ENCODE measurements at places on chromosomes 6 and 20. TPM values are rescaled to one million over a fixed set of nuclear protein-coding genes. Genes with fewer than 3 reads are reported as not detected.

CRISP2 gene
- total RNA-seq, result 0.50 TPM

MLIP gene
- total RNA-seq, result not detected

ZBTB12 gene
- total RNA-seq, result 14.9 TPM

SYNDIG1 gene
- total RNA-seq, result 7.4 TPM

C4A gene
- 2.4 TPM for total RNA-seq

UST gene
- total RNA-seq, result 33.0 TPM

GRCh38 chr6:130931683-130932082, 104.5 kb downstream of the SMLR1 start:
- DNase-seq, result no peak

DNA sequence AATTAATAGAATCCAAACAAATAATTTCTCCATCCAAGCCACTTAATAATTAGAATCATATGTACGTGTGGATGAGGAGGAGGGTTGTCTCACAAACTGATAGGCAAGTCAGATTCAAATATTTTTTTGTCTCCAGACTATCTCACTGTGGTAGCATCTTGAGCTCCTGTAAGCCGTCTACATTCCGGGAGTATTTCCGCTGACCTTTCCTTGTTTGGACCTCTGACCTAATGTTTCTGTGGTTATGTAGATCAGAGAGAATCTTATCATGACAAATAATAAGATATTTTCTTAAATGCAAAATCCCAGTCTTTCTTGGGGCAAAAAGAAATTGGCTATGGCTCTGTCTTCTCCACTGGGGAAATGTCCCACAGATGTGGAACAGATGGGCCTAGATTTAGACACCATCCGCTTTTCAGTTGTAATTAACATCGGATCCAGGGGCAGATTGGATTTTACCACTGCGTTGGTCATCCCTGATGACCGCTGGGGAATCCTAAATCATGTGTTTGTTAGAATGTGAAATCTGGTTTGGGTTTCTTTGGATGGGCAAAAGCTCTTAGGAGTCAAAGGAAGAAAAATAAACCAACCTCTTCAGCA, 197.1 kb upstream of the RIN2 start:
- no peak for DNase-seq

DNA sequence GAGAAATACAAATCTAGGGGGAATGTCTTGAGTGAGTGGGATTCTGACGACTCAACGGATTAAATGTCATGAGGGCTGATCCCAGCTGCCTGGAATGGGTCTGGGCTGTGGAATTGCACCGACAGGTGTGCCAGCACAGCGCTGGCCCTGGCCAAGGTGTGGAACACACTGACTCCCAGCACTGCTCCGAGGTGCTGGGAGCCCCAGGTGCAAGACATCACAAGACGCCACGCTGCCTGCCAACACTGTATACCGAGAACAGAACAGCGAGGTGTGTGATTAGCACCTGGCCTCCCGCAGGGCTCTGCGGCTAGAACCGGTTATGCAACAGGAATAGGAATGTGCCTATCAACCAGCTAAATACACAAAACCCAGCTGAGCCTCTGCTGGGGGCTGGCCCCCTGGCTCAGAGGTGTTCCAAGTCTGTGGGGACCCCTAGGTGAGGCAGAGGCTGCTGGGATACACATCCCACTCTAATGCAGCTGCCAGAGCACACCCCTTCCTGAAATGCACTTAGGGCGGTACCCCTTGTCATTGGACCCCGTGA, 24.8 kb upstream of the APMAP start:
- peak; percentile 60 for DNase-seq

DNA sequence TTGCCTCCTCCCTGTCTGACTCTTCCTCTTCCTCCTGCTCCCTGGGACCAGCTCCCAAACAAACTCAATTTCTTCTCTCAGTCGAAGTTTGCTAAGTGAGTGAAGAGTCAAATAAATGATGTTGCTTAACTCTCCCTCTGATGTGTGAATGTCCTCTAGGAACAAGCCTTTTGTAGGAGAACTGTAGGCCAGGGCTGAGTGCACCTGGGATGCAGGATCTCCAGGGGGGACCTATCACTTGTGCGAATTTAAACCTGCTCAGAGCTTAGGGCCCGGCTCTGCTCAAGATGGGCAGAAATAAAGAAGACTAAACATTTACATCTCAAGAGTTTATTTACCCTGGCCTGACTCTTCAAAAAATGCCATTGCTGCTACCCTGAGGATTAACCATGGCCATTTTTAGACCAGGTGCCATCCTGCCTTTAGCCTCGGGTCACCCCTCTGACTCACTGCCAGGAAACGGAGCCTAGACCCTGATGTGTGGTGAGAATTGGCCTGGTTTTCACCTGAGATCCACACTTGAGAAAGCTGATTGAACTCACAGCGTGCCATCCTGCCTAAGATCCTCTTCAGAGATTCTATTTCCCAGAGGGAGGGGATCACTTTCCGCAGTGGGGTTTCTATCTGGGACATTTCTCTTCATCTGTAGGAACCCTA, 63.6 kb upstream of the CD93 start:
- no peak for DNase-seq

DNA sequence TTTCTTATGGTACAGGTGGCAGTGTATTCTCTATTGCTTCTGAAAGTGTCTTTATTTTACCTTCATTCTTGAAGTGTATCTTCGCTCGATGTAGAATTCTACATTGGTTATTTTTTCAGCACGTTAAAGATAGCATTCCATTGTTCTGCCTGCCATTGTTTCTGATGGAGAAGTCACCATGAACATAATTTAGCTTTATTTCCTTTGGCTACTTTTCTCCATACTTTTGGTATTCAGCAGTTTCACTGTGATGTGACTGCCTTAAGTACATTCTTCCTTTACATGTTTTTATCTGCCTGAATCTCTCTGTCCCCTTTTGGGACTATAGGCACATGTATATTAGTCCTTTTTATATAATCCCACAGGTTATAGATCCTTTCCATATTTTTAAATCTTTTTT, 19.0 kb downstream of the ZNF133 start:
- DNase-seq, result no peak

DNA sequence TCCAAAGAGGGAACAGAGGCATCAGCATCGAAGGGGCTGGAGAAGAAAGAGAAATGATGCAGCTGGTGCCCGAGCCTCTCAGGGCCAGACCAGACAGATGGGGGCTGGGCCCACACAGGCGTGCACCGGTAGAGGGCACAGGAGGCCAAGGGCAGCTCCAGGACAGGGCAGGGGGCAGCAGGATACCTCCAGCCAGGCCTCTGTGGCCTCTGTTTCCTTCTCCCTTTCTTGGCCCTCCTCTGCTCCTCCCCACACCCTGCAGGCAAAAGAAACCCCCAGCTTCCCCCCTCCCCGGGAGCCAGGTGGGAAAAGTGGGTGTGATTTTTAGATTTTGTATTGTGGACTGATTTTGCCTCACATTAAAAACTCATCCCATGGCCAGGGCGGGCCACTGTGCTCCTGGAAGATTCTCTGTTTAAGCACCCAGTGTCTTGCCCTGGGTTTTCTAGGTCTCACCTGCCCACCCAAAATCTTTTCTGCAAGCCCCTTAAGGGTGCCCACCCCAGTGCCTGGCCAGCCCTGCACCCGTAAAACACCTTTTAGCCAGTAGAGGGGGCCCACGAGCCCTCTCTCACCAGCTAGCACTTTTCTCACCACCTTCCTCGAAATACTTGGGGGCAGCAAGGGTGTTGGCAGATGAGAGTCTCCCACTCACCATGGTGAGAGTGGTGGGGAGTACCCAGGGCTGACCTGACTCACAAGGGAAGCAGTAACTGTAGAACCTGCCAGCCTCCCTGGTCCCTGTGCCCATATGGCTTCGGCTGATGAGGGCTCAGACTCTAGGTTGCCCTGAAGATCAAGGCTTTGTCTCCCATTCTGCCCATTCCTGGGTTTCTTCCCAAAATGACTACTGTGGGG, 35.7 kb upstream of the ID1 start:
- DNase-seq, result peak; percentile 84

- DNase-seq, result no peak
Measured at GRCh38 chr20:62285722-62286121, 17.1 kb upstream of the ADRM1 start.

- DNase-seq, result peak; percentile 52
Measured at GRCh38 chr20:34705397-34706301, 1.5 kb downstream of the TP53INP2 start.

DNA sequence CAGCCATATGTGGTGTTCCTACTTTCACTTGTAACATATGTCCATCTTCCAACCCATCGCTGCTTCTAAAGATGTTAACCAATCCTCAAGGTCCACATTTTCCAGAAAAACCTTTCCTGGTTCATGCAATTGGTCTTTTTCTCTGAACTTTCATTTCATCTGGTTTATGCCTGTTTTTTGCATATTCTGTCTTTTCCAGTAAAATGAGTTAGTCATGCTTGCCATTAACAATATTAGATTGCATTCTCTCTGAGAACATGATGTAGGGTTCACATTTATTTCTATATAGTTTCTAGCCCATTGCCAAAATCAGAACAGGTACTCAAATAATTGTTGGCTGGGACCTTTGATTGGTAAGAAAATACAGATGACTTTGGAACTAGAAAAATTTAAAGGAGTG, 36.7 kb downstream of the HIVEP2 start:
- DNase-seq, result no peak

DNA sequence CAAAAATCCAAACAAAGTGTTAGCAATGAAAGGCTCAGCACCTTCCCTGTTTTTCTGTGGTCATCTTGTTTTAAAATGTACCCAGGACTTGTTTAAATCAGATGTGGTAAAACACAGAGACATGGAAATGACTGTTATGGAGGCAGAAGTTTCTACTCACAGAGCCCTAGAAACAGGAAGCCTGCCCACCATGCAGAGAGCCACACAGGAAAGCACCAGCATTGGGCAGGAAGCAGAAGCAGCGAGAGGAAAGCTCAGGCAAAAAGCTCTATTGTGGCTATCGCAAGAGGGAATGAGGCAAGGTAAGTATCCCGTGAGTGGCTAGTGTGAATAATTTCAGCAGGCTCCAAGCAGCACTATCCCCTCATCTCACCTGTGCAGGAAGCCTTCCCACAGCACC, 42.8 kb downstream of the GPR6 start:
- peak; percentile 14 for DNase-seq

DNA sequence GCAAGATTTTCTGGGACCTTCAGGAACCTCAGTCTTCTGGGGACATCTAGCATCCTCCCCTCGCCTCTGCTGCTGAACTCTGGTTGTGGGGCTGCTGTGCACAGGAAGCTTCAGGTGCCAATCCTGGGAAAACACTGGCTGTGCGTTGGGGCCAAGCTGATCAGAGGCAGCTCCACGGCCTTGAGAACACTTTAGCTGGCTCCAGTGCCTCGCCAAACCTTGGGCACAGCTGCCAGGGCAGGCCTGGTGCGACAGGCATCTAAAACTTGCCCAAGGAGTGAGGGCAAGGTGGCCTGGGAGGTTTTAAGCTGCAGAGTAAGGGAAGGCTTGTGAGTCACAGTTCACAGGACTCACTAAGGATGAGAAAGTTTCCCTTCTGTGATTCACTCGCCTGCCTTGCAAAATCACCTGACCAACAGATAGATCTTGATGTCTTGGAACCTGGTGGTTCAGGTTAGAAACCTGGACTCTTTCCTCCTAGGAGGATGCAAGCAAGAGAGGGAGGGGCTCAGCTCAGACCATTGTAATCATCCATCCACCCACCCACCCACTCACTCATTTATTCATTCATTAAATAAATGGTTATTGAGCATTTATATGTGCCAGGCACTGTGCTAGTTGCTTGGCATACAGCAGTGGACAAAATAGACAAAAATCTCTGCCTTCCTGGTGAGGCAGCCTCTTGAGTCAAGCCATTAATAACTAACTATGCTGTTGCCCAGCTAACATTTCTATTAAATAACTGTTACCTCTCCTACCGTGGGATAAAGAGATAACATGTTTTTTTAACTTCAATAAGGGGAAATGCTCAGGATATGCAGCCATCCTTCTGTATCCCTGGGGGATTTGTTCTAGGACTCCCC, 2.5 kb upstream of the SPATS1 start:
- DNase-seq, result no peak

DNA sequence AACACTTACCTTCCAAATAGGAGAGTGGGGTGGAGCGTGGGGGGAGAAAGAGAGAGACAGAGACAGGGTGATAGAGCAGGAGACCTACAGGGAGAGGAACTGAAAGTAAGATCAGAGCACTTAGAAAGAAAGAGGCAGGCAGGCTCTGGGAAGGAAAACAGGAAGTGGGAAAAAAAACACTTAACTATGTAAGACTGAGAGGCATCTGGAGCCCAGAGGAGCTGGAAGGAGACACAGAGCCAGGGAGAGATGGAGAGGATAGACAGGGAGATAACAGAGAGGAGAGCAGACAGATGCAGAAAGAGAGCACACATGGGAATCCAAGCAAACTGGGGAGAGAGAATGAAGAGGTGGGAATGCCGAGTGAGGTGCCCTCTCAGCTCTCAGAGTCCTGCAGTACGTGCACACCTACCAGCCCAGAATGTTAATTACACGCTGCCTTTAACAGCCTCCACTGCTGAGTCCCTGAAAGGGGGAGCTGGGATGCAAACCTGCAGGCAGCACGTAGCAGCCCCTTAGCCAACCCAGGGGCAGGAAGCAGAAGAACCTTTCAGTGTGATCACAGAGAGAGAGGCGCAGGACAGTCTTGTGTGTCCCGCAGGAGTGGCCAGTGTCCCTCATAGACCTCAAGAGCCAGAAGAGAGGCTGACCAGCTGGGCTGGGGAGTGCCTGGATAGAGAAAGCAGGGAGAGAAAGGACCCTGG, 132.7 kb upstream of the LRFN2 start:
- peak; percentile 41 for DNase-seq

GRCh38 chr20:60900618-60901017, 351.4 kb upstream of the CDH4 start:
- DNase-seq, result no peak

- no peak for DNase-seq
Measured at GRCh38 chr6:24775520-24776058, 852 bp downstream of the GMNN start.

- no peak for DNase-seq
Measured at GRCh38 chr6:17484201-17484849, 90.9 kb downstream of the CAP2 start.

DNA sequence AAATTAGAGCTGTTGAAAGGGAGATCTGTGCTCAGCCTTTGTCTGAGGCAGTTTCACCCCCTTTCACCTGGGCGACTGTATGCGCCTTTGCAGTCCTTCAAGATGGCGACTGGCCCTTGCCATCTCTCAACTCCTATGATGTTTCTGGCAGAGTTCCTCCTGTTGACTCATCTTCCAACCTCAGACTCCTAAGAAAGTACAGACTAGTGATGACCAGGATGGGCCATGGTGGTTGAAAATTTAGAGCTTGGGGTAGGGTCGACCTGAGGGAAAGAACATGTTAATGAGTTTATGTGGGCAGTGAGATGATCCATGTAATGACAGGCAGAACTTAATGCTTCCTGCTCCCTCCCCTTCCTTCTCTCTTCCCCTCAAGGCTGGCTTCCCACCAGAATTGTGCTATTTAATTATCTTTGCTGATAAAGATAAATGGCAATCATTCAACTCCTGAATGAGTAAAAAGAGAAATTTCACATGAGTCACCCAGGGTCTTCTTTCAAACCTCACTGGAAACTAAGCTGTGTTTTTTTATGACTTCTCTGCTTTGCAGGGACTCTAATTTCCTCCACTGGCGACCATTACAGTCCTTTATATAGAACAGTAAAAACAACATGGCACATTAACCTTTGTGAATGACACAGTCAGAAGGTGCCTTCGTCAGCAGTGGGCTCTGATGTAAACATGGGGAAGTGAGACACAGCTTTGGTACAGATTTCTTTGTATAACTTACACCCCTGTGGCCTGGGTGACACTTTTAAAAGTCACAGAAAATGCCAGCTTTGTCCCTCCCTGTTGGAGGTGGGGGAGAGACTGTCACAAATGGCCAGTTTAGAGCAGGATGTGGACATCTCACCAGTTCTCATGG, 103.5 kb downstream of the SCP2D1 start:
- no peak for DNase-seq

GRCh38 chr6:90083891-90084290, 189.6 kb downstream of the GJA10 start:
- no peak for DNase-seq

All from GM23338 (cell line).